ENCODE measurements at places on chromosomes 16 and 17.

DNA sequence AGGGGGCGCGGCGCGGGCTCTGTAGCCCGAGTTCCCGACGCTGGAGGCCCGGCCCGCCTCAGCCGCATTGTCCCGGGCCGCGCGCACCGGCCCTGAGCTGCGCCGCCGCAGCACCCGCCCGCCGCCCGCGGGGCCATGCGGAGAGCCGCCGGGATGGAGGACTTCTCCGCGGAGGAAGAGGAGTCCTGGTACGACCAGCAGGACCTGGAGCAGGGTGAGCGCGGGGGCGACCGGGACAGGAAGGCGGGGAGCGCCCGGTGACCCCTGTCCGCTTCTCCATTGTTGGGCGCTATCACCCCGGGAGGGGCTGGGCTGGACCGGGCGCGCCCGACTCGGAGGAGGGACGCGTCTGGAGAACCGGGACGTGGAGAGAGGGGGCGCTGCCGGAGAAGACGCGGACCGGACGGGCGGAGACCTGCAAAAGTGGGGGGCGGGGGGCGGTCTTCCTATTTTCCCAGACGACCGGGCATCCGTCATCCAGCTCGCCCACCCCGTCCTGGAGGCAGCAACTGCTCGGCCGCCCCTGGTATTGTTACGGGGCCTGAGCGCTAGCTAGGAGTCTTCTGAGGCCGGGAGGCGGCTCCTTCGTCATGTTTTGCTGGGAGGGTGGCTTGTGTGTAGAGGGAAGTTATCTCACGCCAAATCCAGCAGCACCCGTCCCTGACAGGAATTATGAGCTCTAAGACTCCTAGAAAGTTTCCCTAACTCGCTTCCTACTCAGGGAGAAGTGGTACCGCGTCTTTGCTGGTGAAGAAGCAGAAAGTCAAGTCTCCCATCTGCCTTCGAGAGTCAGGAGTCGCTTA lies 678 bp downstream of the CDR2L start:
- no peak for DNase-seq

DNA sequence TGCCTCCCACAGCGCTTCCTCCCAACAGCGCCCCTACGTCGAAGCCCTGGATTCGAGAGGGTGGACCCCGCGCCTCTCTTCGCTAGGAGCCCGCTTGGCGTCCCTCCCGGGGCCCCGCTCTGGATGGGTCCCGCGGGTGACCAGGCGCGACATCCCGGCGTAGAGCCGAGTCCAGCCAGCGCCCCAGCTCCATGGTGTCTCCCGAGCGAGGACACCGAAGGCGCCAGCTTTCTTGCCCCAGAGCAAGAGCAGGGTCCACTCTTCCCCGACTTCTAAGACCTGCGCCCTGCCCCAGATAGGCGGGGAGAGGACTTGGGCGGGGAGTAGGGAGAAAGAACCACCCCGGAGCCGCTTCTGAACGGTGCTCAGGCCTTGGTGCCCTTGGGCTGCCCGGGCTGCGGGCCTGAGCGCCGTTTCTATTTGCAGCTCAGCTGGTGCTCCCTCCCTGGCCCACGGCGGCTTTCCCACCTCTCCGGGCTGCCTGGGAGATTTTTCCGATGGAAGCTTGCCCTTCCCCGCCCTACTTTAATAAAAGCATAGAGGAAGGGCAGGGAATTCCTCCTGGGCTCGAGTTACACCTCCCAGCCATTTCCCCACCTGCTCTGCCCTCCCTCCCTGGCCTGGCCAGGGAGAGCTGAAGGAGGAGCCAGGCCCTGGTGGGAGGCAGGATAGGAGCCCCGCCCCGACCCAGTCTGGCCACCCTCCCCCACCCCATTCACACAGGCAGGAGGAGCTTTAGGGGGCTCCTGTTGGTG lies 1.8 kb downstream of the MMP15 start:
- no peak for DNase-seq

GRCh38 chr17:40499551-40500189 lies 1.8 kb downstream of the TNS4 start:
- DNase-seq = no peak

- no peak for DNase-seq
Measured at GRCh38 chr17:78364436-78365281, 4.8 kb upstream of the SOCS3 start.

GRCh38 chr16:28585674-28586073 lies 11.2 kb downstream of the SULT1A2 start:
- DNase-seq = no peak

DNA sequence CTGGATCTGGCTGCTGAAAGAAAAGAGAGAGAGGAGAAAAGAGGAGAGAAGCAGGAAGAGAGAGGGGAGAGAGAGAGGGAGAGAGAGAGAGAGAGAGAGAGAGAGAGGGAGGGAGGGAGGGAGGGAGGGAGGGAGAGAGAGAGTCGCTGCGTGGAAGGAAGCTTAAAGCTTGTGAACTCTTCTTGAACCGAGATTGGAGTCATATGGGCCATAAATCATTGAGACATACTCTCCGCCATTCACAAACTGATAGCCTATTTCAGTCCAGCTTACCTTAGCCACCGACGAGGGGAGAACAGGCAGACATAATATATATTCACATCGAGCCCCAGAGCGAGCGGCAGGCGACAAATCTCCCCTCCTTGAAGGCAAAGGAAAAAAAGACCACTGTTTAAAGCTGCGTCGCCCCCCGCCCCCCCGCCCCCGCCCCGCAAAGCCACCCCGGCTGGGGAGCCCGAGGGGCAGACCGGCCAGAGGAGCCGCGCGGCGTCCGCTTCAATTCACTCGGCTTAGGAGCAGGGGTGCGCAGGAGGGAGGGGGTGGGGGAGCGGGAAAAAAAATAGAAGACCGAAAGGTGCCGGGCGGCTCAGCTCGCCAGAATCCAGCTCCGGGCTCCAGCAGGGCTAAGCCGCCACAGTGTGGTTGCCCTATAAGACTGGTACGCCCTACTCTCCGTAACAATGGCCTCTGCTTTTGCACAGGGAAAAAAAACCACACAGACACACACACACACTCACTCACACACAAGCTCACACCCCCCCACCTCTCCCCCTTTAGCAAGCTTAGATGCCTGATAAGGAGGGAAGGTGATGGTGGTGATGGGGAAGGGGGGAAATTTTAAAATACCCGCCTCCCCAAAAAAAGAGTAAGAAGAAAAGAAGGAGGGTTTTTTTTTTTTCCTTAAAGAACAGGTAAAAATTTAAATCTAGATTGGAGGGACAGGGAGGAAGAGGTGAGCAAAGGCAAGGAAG lies 10.6 kb upstream of the HOXB2 start:
- DNase-seq = no peak

- no peak for DNase-seq
Measured at GRCh38 chr16:23145608-23146007, 3.6 kb downstream of the USP31 start.

Measured in CD4-positive, alpha-beta T cell treated with Interleukin-2 at 100 ng/mL for 4 hours (primary cell).